A549 treated with Hydrocortisone at 1 μM for 4 hours (cell line): ENCODE measurements at places on chromosomes 4 and X. TPM values are rescaled to one million over a fixed set of nuclear protein-coding genes. Genes with fewer than 3 reads are reported as not detected.

CPE gene
- total RNA-seq, result 1.4 to 1.9 TPM (median 1.7 TPM) in 5 replicates

SERTM2 gene
- total RNA-seq, result not detected in 5 replicates

PNMA3 gene
- total RNA-seq, result 0.18 to 0.25 TPM (median 0.21 TPM) in 5 replicates

TMEM271 gene
- not detected in 5 replicates for total RNA-seq

GPR50 gene
- total RNA-seq, result 0.13 to 0.32 TPM (median 0.24 TPM) in 5 replicates

TGIF2LX gene
- not detected in 5 replicates for total RNA-seq

GYG2 gene
- total RNA-seq, result 3.4 to 5.1 TPM (median 4.5 TPM) in 5 replicates

GPR119 gene
- total RNA-seq, result not detected in 5 replicates

SRPX gene
- 7.6 to 9.1 TPM (median 8.2 TPM) in 5 replicates for total RNA-seq

FAM9B gene
- 0.18 TPM in 1 of 5 replicates, not detected in the others for total RNA-seq

MAMLD1 gene
- total RNA-seq, result 5.9 to 7.0 TPM (median 6.4 TPM) in 5 replicates

UGT2B28 gene
- total RNA-seq, result not detected in 5 replicates

CENPVL2 gene
- not detected in 5 replicates for total RNA-seq

TMEM255A gene
- 0.23 to 0.74 TPM (median 0.33 TPM) in 5 replicates for total RNA-seq

MAOB gene
- 0.14 to 0.21 TPM (median 0.14 TPM) in 5 replicates for total RNA-seq

EMCN gene
- total RNA-seq, result not detected in 5 replicates

STAG2 gene
- 25.1 to 50.0 TPM (median 35.2 TPM) in 5 replicates for total RNA-seq

TLR10 gene
- total RNA-seq, result 0.03 TPM in 2 of 5 replicates, not detected in the others

PF4V1 gene
- not detected in 5 replicates for total RNA-seq

SLC16A2 gene
- total RNA-seq, result 17.8 to 25.1 TPM (median 19.9 TPM) in 5 replicates

SATL1 gene
- not detected in 5 replicates for total RNA-seq

PHEX gene
- 0.31 to 0.42 TPM (median 0.35 TPM) in 5 replicates for total RNA-seq

ETDA gene
- not detected in 5 replicates for total RNA-seq

STOX2 gene
- total RNA-seq, result 2.1 to 3.3 TPM (median 2.4 TPM) in 5 replicates

NKX3-2 gene
- total RNA-seq, result 0.07 to 0.14 TPM (median 0.12 TPM) in 5 replicates

H2BW2 gene
- not detected in 5 replicates for total RNA-seq

HTR2C gene
- total RNA-seq, result not detected in 5 replicates

CPLX1 gene
- 0.29 to 0.66 TPM (median 0.61 TPM) in 5 replicates for total RNA-seq

TNMD gene
- total RNA-seq, result not detected in 5 replicates

NLGN3 gene
- total RNA-seq, result 0.80 to 1.2 TPM (median 0.97 TPM) in 5 replicates

SLC7A11 gene
- total RNA-seq, result 16.0 to 23.1 TPM (median 17.5 TPM) in 5 replicates

SUPT20HL2 gene
- not detected in 5 replicates for total RNA-seq

F8A2 gene
- not detected in 5 replicates for total RNA-seq

SCRG1 gene
- total RNA-seq, result not detected in 5 replicates

IL13RA2 gene
- 0.08 to 0.09 TPM in 2 of 5 replicates, not detected in the others for total RNA-seq

GAGE12C gene
- not detected in 5 replicates for total RNA-seq

SLIT2 gene
- 0.02 to 0.06 TPM in 2 of 5 replicates, not detected in the others for total RNA-seq

GPM6B gene
- 0.07 to 0.20 TPM (median 0.14 TPM) in 5 replicates for total RNA-seq

CXorf65 gene
- total RNA-seq, result not detected in 5 replicates

CFAP99 gene
- 0.12 to 0.24 TPM (median 0.18 TPM) in 3 of 5 replicates, not detected in the others for total RNA-seq
